ENCODE measurements at places on chromosomes 3 and 15.

- no peak for DNase-seq
Observed at GRCh38 chr3:154849408-154849807, 230.7 kb upstream of the MME start.

DNA sequence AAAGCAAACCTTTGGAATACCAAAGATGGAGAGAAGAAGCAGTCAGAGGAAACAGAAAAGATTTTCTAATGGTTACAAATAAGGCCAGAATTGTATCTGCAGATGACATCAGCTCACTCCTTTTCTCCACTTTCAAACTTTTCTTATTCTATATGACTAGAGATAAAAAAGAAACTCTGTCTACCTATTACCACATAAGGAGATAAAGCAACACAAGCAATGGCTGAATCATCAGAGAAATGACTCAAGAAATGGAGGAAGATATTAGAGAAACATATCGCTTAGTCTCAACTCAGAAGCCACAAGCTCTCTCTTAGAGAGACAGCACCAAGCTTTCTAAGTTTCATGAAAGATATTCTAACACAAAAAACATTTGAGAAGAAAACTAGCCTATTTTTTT lies 784.0 kb downstream of the ZPLD1 start:
- DNase-seq = no peak

GRCh38 chr3:59607656-59608055 lies 557.8 kb upstream of the CFAP20DC start:
- DNase-seq = no peak

- no peak for DNase-seq
Observed at GRCh38 chr3:124084022-124084881, 92.3 kb upstream of the ROPN1 start.

GRCh38 chr3:48514431-48515227 lies 10.7 kb upstream of the SHISA5 start:
- no peak for DNase-seq

- DNase-seq = no peak
Observed at GRCh38 chr15:60162251-60162967, 158.3 kb downstream of the FOXB1 start.

GRCh38 chr3:106673926-106674569 lies 703.2 kb upstream of the CCDC54 start:
- no peak for DNase-seq

- no peak for DNase-seq
Observed at GRCh38 chr15:52078197-52078875, 34.2 kb downstream of the BCL2L10 start.

- no peak for DNase-seq
Observed at GRCh38 chr3:99925584-99926230, 108.0 kb downstream of the CMSS1 start.

DNA sequence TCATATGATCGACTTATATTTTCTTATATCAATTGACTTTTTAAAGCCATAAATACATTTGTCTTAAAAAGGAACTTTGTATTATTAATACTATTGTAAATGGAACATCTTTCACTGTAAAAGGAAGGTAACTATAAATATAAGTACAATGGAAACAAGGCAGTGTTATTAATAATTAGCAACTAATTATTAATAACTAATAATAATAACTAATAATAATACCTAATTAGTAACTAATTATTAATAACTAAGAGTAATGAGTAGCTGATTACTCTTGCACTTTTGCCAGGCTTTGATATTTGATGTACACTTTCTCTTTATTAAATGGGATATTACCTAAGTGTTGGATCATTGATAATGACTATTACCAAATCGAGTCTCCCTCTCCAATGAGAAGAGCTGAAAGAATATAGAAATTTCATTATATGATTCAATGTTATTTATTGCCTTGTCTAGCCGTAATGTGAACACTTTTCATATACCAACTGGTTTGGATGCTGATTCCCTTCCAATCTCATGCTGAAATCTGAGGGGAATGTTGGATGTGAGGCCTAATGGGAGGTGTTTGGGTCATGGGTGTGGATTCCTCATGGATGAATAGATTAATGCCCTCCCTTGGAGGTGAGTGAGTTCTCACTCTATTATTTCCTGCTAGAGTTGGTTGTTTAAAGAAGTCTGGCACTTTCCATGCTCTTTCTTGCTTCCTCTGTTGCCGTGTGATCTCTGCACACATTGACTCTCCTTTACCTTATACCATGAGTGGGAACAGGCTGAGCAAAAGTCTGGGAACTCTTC lies 202.1 kb upstream of the ZBTB20 start:
- DNase-seq = no peak

DNA sequence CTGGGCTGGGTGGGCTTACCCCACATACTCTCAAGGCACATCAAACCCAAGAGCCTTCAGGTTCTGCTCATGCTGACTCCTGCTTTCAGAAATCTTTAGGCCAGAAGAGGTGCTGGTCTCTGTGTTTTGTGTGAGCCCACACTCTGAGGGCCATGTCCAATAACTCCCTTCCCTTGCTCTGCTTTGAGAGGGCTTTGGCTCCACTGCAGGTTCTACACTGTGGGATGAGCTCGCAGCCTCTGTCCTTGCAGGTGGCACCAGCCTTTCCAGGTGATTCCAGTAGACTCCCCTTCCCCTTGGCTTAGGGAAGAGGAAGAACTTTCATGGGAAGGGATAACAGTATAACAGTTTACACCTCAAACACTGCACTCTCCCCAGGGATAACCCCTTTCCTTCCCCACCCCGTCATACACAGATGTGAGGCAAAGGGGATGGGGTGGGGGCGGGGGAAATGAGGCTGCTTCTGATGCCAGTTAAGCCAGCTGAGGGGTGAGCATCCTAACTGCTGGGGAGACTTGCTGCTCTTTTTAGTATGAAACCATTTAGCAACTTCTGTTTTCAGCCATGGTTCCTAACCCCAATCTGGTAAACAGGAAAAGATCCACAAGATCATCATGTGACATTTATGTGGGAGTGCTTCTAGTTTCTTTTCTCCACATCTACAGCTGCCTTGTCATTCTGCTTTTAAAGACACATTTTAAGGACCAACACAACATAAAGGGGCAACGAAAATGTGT lies 262.4 kb downstream of the SLC9A9 start:
- DNase-seq = no peak

GRCh38 chr3:54875596-54876268 lies 52.1 kb downstream of the LRTM1 start:
- DNase-seq = no peak

DNA sequence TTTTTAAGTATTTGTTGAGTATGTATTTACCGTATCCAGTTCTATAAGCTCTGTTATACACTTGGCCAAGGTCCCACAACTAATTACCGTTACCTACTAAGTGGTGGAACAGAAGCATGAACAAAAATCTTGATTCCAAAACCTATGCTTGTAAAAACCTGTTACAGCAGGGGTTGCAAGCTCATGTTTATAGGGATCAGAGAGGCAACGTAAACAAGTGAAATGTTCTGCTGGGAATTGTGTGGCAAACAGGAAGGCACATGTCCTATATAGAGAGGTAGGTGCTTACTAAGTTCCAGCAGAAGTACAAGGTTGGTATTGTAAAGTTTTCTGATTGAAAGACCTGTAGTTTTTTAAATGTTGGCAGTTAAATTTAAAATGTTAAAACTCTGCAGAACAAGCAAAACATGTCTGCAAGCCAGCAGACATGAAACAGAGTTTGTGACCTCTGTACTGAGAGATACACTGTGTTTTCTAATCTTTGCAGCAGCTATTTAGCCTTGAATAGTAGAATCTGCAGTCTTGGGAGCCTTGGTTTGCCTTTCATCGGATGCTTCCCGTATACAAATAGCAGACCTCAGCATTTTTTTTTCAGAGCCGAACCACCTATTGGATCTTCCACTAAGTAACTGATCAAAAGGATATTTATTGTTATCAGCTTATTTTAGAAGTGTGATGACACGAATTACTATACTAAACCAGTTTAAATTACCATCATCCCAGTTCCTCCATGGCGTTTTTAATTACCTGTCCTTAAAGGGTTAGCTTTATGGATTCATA lies 11.4 kb downstream of the IREB2 start:
- DNase-seq = no peak

- DNase-seq = no peak
Observed at GRCh38 chr3:70433091-70433490, 120.7 kb upstream of the MDFIC2 start.

GRCh38 chr3:193800138-193801043 lies 207.4 kb downstream of the OPA1 start:
- no peak for DNase-seq

DNA sequence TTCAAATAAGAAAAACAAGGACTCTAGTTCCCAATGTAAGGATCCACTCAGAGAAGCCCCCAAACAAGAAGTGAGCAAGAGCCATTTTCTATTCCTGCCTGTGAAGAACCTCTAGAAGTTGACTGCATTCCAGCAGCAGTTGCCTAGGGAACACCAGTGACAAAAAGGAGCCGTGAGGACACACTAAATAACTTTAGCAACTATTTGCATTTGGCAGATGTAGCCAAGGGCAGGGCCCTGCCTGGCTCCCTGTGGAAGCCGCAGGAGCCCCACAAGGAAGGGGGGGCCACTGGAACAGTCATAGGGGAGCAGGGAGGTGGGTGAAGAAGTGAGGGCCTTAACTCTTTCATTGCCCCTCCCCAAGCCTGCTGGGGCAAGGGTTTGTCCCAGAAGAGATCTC lies 470.2 kb upstream of the PROK2 start:
- no peak for DNase-seq

DNA sequence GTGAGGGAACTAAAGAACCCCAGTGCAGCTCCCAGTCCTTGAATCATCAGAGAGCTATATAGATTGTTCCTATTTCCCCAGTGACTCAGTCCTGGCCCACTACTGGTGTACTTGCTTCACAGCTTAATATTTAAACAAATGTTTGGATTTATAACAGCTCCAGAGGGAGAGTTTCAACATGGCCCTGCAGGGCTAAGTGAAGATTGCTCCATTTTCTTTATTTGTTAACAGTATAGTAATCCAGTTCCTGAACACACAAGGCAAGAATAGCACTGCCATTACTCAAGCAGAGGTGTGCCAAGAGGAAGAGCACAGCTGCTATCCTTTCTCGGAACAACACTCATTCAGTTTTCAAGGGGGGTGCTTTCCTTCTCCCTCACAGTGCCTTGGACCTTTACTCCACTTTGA lies 6.5 kb downstream of the SQOR start:
- DNase-seq = no peak
